ENCODE measurements at places on chromosomes 5 and 9. TPM values are rescaled to one million over a fixed set of nuclear protein-coding genes. Genes with fewer than 3 reads are reported as not detected.

- DNase-seq: peak; percentile 9
Observed at GRCh38 chr5:111848476-111848875, 91.5 kb upstream of the NREP start.

DNA sequence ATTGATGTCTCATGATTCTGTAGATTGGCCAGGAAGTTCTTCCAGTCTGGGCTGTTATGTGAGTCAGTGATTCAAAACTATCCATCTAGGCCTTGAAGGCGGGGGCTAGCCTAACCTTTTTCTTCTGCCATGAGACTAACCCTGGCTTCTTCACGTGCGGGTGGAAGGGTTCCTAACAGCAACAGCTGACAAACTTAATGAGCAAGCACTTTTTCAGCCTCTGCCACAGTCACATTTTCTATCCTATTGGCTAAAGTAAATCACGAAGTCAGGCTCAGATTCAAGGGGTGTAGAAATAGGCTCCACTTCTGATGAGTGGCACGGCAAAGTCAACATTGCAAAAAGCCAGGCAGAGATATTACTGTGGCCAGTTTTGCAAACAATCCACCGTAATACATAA is 68.4 kb downstream of the STK32A start:
- DNase-seq: no peak

DNA sequence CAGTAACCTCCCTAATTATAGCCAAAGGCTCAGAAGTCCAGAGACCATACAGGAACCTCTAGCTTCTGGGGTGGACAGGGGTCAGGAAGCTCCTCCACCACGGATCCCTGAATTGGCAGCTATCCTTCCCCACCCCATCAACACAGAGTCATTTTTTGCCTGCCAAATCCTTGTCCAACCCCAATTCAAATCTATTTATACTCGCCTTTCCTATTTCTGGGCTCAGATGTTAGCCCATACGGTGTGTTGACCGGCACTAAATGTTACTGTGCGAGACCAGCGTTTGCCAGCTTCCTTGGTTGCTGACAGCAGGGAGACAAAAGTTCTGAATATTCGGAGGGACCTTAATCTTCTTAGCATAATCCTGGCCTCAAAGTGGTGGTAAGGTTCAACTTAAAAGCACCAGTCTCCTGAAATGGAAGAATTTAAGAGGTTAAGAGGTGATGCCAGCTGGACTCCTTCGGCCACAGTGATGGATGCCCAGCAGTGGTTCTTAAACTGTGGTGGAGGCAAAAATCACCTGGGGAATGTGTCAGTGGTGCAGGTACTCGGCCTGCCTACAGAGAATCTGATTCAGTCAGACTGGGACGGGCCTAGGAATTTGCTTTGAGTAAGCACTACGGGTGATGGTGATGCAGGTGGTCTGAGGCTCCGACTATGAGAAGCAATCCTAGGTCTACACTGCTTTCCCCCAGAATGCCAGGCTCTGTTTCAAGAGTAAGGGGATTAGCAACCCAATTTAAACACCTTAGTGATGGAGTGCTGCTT is 204.8 kb upstream of the MEF2C start:
- no peak for DNase-seq

TAS2R1 gene
- total RNA-seq: not detected

SYK gene
- total RNA-seq: not detected

DNA sequence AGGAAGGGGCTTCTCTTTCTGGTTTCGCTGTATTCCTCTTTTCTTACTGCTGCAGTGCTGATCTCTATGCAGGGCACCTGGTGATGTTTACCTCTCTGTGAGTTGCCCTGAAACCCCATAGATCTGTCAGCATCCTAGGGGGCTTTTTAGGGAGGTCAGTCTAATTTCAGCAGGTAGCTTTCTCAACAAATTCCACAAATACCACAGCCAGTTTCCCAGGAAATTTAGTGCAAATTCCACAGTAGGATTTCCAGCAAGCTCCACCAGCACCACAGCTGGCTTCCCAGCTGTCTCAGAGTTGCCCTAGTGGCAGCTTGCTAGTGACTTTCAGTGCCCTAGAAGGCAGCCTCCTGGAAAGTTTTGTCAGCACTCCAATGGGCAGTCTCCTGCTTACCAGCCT is 379.1 kb upstream of the SMC2 start:
- DNase-seq: no peak

GRCh38 chr9:6564868-6565267 is 80.7 kb downstream of the GLDC start:
- no peak for DNase-seq

DNA sequence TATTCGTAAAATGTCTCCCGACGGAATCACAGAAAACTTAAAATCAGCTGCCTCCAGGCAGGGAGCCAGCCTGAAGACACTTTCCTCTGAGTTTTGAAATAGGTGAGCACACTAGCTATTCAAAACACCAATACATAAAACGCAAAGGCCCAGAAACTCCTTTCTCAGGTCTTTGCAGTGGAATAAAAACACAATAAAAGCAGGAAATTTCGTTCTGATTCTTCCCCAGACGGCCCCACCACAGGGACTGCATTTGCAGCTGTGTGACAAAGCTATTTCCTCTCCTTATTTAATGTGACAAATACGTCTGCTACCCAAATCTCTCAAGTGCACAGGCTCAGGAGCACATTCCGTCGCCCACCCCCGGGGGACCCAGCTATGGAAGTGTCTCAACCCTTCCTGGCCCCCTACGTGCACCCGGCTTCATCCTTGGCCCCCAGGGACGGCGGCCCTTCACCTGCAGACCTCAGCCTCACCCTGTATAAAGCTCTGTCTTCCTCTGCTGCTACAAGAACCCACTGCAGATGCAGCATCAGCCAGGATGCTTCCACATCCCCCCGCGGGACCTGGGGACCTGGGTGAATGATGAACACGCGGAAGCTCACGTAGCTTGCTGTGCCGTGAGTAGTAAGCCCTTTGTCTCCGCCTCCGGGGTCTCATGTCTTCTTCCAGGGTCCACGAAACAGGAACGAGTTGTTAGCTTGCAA is 24.9 kb downstream of the AHRR start:
- DNase-seq: no peak

GRCh38 chr5:944992-945685 is 52.5 kb downstream of the TRIP13 start:
- no peak for DNase-seq

- no peak for DNase-seq
Observed at GRCh38 chr9:130858739-130859705, 24.0 kb downstream of the ABL1 start.

DNA sequence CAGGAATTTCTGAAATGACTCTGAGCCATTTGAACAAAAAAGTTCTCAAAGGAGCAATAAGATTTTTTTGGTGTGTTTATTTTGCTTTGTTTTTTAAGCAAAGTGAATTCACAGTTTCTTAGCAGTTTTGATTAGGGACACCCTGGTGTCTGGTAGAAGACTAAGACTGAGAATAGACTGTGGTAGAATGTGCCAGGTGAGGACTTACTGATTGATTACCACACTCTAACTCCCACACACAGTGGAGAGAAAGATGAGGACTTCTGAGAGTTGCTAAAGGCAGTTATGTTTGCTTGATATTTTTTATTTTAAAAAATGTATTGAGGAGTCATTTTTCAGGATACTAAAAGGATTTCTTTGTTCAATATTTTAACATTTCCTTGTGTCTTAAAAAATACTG is 175.1 kb downstream of the CD180 start:
- DNase-seq: no peak

GRCh38 chr9:19946441-19947109 is 157.7 kb upstream of the SLC24A2 start:
- peak; percentile 9 for DNase-seq

GRCh38 chr5:116671211-116671736 is 96.7 kb upstream of the SEMA6A start:
- DNase-seq: no peak

DNA sequence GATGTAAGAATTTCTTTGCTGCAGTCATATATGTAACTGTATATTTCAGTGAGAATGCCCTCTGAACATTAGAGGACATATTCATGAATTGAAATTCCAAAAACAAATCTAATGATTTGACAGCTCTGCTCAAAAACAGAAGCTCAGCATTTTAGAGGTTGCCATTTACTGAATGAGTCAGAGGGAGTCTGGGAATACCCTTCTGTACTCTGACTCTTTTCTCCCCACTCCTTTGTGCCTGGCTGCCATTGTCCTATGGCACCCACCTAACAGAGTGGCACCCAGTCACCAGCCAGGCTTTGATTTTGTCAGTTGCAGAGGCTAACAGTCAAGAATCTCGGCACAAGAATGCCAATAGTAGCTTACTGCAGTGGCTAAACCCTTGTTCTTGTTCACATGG is 133.6 kb downstream of the ATG10 start:
- peak; percentile 21 for DNase-seq

DNA sequence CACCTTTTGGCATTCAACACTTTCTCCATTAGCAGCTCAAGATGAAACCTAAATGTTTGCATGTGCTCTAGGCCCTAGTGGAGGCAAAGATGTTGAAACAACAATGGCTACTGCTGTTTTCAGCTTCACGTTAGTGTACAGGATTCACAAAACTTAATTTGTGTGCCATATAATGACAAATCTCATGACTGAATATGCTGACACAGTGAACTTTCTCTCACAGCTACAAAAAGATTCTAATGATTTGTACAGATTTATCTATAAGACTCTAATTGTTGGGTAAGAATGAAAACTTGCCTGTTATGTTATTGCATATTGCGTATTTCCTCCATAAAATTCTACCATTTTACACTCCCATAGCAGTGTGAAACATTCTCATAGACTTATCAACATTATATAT is 97.5 kb downstream of the CETN3 start:
- DNase-seq: no peak

LRRC70 gene
- 38.6 TPM for total RNA-seq

SLC25A2 gene
- total RNA-seq: 0.20 TPM

- no peak for DNase-seq
Observed at GRCh38 chr9:104658496-104659195, 35.7 kb upstream of the OR13D1 start.

IL4 gene
- not detected for total RNA-seq

DNA sequence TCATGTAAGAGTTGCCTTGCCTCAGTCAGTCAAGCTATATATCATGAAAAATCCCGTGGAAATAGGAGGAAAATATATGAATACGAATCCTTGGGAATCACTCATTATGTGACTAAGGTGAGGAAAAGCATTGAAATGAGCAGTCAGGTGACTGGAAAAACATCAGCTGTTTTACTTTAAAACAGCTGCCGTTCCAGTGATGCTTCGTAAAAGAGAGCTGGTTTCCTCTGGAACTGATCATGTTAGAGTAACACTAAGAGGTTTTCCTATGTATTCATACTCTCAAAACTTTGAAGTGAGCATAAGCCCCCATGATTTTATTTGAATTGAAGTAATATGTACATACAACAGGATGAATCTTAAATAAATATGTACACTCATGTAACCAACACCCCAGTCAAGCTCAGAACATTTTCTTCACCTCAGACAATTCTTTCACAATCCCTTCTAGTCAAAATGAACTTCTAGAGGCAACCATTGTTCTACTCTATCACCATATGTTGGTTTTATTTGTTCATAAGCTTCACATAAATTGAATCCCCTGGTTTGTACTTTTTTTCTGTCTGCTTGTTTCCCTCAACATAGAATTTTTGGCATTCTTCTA is 107.7 kb downstream of the SLC25A46 start:
- no peak for DNase-seq

GRCh38 chr5:26763215-26763614 is 275.2 kb downstream of the CDH9 start:
- DNase-seq: no peak

GRCh38 chr5:370959-371810 is 49.7 kb downstream of the AHRR start:
- no peak for DNase-seq

DNA sequence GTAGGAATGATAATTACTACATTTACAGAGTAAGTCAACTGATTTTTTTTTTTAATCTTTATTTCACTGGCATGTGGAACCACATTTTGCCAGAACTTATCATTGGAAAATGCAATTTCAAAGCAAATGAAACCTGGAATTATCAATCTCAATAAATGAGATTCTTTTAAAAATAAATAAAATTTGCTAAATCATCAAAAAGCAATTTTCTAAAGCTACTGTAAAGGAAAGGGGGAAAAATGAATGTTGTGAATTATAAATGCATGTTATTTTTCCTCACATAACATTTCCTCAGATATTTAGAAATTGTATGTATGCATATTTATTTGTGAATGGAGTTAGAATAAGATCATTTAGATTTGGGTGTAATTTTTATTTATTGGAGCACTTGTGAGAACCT is 89.9 kb upstream of the GRHPR start:
- DNase-seq: no peak

DNA sequence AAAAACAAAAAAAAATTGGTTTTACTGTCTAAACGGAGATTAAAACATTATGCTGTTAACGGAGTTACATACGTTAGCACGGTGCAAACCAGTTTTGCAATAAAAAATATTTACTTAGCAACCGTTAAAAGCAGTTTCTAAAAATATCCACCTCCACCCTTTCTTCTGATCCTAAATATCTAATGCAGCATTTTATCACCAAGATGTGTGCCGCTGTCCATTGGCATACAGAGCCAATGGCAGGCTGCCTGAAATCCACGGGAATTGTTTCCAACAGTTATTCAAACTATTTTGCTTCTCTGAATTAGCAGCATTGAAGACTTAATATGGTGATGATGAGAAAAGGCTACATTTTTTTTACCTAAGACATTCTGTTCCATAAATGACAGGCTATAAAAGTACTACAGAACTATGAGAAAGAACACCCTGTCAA is 61.6 kb downstream of the CSNK1A1 start:
- DNase-seq: peak; percentile 37

DNA sequence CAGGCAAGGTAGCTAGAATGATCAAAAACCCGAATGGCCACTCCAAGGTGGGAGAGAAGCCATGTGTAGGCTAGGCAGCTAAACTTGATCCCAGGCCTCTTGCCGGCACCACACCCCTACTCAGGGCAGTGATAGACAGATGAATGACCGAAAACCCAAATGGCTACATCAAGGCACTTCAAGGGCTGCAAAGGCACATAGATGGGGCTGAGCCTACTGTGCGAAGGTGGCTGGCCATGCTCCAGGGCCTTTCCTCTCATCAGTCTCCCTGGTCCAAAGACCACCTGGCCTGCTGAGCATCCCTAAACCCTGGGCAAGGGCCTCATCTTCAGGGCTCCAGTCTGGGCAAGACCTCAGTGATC is 3.7 kb upstream of the TIFAB start:
- DNase-seq: no peak

- no peak for DNase-seq
Observed at GRCh38 chr9:76575761-76576160, 116.8 kb downstream of the GCNT1 start.

MYMK gene
- total RNA-seq: not detected

CLIC3 gene
- total RNA-seq: 0.22 TPM

DNA sequence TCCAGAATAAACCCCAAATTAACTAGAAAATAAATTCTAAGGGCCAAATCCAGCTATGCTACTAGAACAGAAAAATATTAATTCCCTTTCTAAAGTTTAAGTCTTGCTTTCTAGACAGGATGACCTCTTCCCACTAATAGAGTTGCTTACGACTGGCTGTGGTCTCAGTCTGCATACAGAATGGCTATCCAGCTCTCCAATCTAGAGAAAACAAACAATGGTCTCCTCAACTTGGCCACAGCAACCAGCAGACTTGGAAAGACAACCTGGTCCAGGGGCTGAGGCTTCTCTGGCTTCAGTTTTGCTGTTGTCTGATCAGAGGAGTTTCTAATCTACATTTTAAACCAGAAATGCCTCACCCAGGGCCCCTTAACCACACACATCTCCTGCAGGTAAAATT is 28.9 kb downstream of the RASEF start:
- no peak for DNase-seq

Data from lung microvascular endothelial cell (primary cell).